Hindlimb muscle (tissue), 1 donor: ENCODE measurements at places on chromosomes 6 and 20. TPM values are rescaled to one million over a fixed set of nuclear protein-coding genes. Genes with fewer than 3 reads are reported as not detected.

The HCK gene
- polyA plus RNA-seq, result 5.0 TPM

The RHAG gene
- polyA plus RNA-seq, result 1.7 TPM

The TRIM38 gene
- polyA plus RNA-seq, result 6.4 TPM

The PTPN1 gene
- 19.3 TPM for polyA plus RNA-seq

The TMEM217 gene
- 0.72 TPM for polyA plus RNA-seq

The FRMD1 gene
- 1.3 TPM for polyA plus RNA-seq

The RSPO4 gene
- 0.28 TPM for polyA plus RNA-seq

The SEMG1 gene
- not detected for polyA plus RNA-seq

The IMPG1 gene
- polyA plus RNA-seq, result 0.13 TPM

The ZBTB46 gene
- polyA plus RNA-seq, result 24.7 TPM

The TMEM74B gene
- polyA plus RNA-seq, result 4.9 TPM

GRCh38 chr6:13536796-13537526 lies 37.4 kb upstream of the SIRT5 start:
- DNase-seq, result no peak

- no peak for DNase-seq
Observed at GRCh38 chr20:25291432-25292133, 43.7 kb downstream of the PYGB start.

DNA sequence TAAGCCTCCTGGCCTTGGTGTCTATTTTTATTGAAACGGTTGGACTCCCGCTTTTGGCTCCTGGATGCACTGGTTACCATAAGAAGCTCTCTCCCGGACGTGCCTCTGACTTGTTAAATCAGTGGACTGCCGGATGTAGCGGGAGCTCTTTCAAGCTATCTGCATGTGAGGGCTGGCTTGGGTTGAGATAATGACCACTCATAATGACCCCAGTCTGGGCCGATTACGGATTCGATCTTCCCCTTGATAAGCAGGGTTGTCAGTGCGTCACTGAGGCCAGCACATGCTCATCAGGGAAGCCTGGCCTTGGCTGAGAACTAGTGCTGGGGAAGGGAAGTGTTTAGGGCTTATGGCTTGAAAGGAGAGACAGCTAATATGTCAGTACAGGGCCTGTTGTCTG lies 528.1 kb downstream of the CDH26 start:
- no peak for DNase-seq

DNA sequence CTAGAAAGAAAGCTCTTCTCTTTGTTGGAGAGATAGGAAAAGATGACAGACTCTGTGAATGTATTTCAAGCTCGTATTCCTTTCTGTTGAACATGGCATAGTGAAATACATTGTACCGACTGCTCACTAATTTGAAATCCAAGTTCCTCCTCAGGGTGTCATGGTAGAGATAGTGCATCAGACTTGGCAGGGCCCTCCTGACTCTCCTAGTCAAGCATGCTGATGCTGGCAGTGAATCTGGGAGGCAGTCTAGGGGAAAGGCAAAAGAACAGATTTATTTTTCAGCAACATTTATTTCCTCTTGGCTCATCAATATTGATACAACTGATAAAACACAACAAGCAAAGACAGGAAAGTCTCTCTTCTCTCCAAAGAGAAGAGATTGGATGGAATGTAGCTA lies 356.3 kb upstream of the IRAK1BP1 start:
- no peak for DNase-seq

- no peak for DNase-seq
Observed at GRCh38 chr20:49620364-49621240, 52.7 kb upstream of the PTGIS start.

DNA sequence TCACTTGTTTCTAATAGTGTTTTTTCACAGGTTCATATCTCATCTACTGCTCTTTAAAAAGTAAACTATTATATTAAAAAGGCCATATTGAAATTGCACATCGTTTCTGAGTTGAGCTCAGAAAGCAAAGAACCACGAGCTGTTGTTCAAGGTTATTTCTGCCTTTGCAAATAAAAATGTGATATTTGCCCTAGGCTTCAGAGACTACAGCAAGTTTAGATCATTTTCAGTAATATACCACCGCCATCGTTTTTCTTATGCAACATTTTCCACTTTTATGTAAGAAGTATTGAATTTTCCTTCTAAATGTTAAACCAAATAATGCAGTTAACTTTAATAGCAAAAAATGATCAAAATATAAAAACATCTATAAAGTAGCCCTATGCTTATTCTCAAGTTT lies 71.1 kb downstream of the DST start:
- no peak for DNase-seq

GRCh38 chr6:167094436-167094819 lies 28.5 kb upstream of the CCR6 start:
- no peak for DNase-seq

DNA sequence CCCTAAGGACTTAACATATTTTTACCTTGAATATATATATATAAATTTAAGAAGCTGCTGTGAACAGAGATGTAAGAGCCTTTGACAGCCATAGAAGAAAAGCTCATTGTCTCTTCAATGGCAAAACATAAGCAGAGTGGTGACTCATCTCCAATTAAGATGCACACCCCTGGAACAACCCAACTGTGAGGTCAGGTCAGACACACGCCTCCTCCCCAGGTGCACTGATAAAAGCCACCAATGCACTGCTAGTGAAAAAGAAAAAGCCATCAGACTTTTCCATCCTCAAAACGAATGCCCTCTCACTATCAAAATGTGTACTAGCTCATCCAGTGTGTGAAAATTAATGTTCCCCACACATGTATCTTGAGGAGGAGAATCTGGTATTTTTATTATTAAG lies 100.1 kb downstream of the SMLR1 start:
- DNase-seq, result no peak

- no peak for DNase-seq
Observed at GRCh38 chr20:58024241-58024721, 204.2 kb downstream of the ANKRD60 start.

DNA sequence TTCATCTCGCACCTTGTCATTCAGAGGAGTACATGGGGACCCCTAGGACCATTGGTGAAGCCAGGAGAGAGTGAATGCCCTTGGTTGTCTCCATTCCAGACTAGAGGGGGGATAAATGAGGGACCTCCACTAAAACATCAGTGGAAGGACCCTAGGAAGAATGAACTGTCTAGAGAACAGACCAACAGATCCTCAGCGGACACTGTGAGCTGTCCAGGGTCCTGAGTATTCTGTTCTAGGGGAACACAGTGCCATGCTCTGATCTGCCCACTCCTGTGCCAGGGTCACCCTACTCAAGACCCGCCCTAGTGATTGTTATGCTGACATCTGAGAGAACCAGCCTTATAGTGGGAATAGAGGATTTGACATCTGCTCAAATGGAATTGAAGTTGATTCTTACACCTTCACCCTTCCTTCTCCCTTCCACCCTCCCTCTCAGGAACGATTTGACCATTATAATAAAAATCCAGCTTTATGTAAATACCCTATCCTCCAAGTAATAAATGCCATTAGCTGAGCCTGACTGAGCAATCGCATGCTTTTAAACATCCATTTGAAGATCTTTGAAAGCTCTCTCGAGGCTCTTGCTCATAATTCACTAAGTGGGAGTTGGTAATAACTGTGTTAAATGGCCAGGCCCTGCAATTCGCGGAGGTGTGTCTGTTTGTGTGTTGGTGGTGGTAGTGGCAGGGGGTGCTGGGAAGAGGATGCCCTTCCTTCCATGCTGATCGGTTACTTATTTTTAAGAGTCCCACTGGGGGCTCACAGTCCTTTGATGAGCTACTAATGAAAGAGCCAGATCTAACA lies 43.6 kb upstream of the SLC32A1 start:
- DNase-seq, result peak; percentile 25

- DNase-seq, result no peak
Observed at GRCh38 chr20:61037498-61037897, 214.6 kb upstream of the CDH4 start.

DNA sequence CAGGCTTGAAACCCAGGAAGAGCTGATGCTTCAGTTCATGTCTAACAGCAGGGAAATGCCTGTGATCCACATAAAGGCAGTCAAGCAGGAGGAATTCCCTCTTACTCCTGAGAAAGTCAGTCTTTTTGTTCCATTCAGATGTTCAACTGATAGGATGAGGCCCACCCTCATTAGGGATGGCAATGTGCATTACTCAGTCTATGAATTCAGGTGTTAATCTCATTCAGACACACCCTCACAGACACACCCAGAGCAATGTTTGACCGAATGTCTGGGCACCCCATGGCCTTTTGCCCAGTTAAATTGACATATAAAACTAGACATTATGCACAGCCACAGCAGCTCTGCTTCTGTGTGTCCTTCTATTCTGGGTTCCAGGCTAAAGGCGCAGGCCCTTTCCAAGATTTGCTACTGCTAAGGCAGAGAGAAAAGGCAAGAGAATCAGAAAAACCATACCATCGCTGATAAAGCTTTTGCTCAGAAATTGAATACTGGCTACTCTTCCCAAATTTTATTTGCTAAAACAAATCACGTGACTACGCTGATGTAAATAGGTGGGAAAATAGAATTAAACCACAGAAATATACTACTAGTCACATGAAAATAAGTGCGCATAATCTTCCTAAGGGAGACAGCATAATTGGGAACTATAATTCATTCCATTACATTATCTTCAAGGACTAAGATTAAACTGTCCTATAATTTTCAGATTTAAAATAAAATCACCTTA lies 625.0 kb upstream of the MAN1A1 start:
- DNase-seq, result no peak

GRCh38 chr6:52415333-52415732 lies 4.8 kb upstream of the EFHC1 start:
- no peak for DNase-seq

- no peak for DNase-seq
Observed at GRCh38 chr6:43741829-43742228, 28.2 kb upstream of the VEGFA start.

DNA sequence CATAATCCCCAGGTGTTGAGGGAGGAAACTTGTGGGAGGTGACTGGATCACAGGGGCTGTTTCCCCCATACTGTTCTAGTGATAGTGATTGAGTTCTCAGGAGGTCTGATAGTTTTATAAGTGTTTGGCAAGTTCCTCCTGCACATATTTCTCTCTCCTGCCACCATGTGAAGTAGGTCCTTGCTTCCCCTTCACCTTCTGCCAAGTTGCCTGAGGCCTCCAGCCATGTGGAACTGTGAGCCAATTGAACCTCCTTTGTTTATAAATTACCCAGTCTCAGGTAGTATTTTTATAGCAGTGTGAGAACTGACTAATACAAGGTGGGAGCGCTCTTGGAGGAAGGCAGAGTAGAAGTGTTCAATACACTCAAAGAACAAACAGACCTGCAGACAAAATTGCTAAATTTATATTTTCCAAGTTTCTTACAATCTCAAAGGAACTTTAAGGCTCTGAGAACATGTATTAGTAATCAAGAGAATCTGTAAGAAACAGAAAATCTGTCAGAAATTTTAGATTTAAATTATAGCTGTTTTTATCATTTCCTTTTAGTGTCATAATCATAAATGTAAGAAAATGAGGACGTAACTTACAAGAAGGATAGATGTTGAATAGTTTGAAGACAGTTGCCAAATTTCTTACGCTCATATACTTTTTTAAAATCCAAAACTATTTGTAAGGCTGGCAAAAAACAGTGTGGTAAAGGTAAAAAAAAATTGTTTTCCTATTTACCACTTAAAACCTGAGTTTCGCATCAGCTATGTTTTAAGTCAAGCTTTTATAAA lies 77.7 kb downstream of the ASCC3 start:
- no peak for DNase-seq
